ENCODE measurements at places on chromosomes 13 and 19.

GRCh38 chr13:48001114-48001881 lies at the start of gene SUCLA2:
TSS of gene SUCLA2 (minus strand) at chr13:48001273. CDS start at chr13:48001269, 4 bp downstream.
- DNase-seq, result peak; percentile 86

DNA sequence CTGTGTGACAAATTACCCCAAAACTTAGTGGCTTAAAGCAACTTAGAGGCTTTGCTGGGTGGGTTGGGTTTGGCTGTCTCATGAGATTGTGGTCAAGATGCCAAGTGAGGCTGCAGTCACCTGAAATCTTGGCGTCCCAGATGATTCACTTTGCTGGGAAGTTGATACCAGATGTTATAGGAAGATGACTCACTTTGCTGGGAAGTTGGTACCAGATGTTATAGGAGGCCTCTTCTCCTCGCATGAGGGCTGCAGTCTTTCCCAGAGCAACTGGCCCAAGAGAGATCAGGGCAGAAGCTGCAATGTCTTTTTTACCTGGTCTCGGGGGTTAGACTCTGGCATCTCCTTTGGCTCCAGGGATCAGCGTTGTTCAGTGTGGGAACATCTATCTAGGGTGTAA lies 16.8 kb downstream of the TEX29 start:
- DNase-seq, result peak; percentile 65

DNA sequence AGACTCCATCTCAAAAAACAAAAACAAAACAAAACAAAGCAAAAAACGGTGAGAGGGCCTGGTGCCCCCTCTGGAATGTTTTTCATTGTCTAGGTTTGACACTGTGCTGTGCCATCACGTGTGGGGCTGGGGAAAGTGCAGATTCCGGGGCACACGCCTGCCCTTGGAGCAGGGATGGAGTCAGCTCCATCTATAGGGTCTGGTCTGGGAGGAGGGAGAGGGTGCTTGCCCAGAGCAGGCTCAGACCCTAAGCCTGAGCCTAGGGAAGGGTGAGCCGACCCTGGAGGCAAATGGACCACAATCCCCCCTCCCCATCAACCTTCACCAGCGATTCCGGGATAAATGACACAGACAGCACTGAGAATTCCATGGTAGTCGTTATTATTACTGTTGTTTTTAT lies 10.9 kb upstream of the ZBTB32 start:
- no peak for DNase-seq

DNA sequence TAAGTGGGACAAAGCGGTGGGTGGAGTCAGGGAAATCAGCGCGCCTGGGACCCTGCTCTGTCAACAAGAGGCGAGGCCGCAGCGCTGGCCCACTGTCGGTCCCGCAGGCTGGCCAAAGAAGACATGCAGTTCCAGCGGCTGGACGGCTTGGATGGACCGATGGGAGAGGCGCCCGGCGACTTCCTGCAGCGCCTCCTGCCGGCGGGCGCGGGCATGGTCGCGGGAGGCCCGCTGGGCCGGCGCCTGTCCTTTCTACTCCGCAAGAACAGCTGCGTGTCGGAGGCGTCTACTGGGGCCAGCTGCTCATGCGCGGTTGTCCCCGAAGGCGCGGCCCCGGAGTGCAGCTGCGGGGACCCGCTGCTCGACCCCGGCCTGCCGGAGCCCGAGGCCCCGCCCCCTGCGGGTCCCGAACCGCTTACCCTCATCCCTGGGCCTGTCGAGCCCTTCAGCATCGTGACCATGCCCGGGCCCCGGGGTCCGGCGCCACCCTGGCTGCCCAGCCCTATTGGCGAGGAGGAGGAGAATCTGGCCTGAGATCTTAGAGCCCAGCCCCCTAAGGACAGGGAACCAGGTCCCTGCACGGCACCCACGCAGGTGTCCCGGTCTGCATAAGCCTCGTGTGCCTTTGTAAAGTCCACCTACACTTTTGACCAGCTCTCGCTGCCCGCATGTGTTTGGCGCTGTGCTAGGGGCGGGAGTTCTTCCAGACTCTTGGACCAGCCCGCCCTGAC lies 6.1 kb downstream of the BEST2 start:
- peak; percentile 77 for DNase-seq
